ENCODE measurements at places on chromosomes 1 and 21.
A peak's percentile ranks its signal among the peaks of the same experiment; 100 is the strongest.

DNA sequence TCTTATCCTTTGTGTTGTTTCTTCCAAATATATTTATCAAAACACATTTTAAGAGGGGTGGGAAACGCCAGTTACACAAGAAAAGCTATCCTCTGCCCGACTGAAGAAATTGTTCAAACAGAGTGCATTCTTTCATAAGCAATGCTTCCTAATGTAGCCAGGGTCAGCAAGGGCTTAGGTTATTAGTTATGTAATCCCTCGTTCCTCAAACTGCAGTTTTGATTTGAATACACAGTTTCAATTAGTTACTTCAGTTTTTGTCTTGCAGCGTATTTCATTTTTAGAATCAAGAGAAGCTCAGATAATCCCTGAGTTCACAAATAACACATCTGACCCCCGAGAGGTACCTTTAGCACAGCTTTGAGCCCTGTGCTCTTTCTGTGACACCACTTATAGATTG lies 141.7 kb upstream of the NRIP1 start:
- no peak for DNase-seq

GRCh38 chr1:230288641-230289349 lies 137.3 kb downstream of the PGBD5 start:
- DNase-seq = no peak

DNA sequence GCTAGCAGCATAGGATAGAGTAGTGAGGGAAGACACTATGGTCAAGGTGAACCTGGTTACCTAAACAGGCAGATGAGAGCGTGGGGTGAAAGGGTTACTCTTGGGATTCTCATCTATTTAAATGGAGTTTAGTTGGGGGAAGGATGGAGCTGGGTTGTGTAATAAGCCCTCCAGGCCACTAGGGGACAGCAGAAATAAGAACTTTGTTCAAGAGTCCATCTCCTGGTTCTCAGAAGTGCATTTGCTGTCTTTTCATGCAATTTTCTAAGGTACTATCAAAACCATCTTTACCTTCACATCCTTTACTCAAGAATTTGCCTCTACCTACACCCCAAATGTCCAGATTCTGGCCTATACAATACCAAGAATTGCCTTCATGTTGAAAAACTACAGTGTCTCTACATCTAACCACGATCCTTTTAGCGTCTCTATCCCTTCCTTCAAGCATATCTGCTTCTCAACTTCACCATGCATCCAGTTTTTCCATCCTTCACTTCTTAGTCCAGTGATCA lies 28.0 kb downstream of the SLAMF1 start:
- no peak for DNase-seq

DNA sequence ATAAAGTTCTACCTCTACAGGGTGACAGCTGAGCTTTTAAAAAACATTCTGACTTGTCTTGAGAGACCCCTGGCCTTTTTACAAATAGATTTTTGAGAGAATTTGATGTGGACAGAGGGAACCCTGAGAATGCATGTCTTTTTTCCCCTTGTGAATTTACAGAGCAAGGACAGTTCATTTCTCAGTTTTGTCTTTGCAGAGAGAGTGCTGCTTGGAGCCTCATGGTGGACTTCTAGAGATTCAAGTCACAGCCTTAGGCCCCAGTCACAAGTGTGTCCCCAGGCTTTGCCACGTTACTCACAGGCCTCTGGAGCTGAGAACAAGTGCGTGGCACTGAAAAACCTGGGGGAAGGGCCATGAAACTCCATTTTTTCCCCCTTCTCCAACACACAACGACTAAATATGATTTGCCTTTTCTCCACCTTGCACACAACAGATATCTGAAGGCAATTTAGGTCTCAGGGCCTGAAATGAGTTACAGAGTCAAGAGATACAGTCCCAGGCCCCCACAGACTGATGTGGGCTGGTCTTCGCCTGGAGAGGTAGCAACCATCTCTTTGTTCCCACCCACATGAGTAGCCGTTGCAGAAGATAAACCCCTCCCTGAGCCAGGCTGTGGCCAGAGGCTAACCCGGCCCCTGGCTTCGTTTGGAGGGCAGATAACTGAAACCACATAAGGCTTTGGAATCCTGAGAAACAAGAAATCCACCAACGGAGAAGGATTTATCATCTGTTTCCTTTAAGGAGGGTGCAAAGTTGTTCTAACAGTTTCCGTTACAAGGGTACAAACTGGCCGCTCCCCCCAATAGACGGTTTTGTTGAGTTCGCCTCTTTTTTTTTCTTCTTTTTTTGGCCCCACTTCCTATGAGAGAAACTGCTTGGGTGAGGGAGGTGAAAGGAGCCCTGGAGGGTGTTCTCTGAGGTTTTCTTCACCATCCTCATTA lies 1.0 kb upstream of the PIGV start:
- peak; percentile 83 for DNase-seq

DNA sequence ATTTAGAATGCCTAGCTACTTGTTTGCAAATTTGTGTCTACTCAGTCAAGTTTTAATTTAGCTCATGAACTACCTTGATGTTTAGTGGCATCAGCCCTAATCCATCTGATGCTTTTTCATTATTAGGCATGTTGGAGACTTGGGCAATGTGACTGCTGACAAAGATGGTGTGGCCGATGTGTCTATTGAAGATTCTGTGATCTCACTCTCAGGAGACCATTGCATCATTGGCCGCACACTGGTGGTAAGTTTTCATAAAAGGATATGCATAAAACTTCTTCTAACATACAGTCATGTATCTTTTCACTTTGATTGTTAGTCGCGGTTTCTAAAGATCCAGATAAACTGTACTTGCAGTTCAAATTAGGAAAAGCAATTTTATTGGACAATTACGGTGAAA lies 7.6 kb downstream of the SOD1 start:
- DNase-seq = no peak

GRCh38 chr1:4032571-4032970 lies 132.5 kb upstream of the C1orf174 start:
- no peak for DNase-seq

- peak; percentile 46 for DNase-seq
Observed at GRCh38 chr1:161119092-161119903, 1.4 kb downstream of the NIT1 start.

- no peak for DNase-seq
Observed at GRCh38 chr1:236159704-236160539, 17.6 kb downstream of the GPR137B start.

DNA sequence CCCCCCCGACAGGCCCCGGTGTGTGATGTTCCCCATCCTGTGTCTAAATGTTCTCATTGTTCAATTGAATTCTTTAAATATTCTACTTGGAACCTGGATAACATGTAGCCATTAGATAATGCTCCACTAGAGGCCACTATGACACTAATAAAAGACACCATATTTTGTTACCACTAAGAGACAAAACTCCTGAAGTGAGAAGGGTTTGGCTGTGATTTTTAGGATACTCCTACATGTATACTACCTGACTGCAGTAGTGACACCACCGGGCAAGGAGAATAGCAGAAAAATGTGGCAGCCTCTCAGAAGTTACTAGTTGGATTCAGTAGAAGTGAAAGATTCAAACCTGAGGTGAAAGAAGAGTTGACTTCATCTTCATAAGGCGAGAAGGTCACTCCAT lies 36.0 kb downstream of the F5 start:
- DNase-seq = no peak

DNA sequence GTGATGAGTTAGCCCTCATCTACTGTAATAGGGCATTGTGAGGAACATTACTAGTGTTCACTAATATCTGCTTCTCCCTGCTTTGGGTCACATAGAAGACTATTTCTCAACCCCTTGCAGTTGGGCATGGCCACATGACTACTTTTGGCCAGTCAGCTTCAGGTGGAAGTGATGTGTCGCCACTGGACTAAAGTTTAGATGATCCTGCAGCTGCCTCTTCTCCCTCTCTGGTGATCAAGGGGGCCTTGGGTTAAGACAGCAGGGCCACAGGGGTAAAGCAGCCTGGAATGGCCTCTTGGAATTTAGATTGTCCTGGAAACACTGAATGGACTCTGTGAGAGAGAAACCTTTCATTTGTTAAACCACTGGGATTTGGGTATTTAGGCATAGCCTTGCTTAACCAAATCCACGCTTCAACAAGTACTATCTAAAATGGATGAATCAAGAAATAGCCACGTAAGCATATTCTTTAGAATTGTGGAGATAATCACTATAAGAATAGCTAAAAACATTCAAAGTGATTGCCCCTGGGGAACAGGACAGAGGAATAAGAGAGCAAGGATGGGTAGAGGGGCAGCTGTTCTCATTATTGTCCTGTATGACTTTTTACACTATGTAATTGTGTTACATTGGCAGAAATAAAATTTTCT lies 41.2 kb downstream of the OPRD1 start:
- DNase-seq = no peak

- DNase-seq = no peak
Observed at GRCh38 chr1:65469126-65469888, 48.8 kb downstream of the LEPR start.

- DNase-seq = no peak
Observed at GRCh38 chr1:67078291-67078690, 24.3 kb upstream of the SLC35D1 start.

DNA sequence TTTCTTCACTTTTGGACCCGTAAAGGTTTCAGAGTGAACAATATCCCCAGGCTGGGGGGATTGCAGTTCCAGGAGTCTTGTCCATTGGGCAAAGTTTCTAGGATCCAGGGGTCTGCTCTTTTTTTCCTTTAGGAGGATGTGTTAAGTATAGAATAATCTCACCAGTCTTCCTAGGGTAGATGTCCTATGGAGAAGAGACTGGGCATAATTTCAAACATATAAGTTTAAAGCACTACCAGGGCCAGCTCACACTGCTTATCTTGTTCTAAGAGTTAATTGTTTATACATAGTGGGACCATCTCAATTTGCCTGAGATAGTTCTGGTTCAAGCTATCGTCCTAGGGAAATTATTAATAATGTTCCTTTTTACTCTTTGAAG lies 1.2 kb downstream of the CHI3L2 start:
- no peak for DNase-seq

- no peak for DNase-seq
Observed at GRCh38 chr1:207282058-207282457, 39.4 kb upstream of the CD55 start.

DNA sequence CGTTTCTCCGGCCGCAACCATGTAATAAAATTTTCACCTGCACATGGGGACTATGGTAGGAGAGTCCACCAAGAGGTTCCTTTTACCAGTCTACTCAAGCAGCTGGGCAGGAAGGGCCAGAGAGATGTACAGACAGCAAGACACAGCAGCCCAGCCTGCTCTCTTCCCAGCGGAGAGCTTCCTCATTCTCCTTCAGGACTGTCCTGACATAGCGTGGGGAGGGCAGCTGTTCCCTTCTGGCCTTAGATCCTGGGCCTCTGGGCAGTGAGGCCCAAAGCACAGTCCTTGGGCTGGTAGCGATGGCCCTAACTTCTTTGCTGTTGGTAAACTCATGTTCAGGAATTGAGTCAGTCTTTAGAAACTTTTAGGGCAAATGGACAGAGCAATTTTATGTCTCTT lies 89.1 kb downstream of the BCAR3 start:
- no peak for DNase-seq

DNA sequence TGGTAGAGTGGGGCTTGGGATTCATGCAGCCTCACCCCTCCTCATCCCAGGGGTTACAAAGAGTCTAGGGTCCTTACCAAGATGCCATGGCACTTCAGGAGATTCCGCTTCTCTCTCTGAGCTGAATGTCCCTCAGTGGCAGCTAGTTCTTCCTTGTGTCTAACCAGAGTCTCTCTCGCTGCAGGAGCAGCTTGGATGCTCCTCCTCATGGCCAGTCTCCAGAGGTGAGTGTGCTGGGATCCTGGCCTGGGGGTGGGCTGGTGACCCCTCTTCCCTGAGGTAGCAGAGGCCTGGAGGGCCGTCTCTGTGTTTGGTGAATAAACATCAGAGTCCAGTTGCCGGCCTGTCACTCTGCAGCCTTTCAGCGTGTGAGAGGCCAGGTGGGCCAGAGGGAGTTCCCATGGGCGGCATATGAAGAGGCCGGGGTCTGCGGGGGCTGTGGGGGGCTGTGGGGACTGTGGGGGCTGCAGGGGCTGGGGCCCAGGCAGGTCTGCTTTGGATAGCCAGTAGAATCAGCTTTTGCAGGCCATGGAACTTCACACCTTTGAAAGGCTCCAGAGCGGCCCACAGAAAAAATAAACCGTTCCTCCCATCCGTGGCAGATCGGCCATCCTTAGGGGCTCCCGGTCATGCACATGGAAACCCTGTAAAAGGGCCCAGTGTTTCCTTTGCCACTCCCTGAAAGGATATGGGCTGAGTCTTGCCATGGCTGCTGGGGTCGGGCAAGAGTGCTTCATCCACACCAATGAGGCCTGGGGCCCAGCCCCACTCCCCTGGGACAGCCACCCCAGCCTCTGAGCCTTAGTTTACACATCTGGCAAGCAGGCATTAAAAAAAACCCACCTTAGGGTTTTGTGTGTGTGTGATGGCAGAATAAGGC lies 256.4 kb downstream of the FOXD2 start:
- DNase-seq = no peak

GRCh38 chr1:33022650-33023200 lies 14.0 kb downstream of the AK2 start:
- no peak for DNase-seq

GRCh38 chr1:104760017-104760416 lies 1010.3 kb downstream of the AMY1C start:
- DNase-seq = no peak

DNA sequence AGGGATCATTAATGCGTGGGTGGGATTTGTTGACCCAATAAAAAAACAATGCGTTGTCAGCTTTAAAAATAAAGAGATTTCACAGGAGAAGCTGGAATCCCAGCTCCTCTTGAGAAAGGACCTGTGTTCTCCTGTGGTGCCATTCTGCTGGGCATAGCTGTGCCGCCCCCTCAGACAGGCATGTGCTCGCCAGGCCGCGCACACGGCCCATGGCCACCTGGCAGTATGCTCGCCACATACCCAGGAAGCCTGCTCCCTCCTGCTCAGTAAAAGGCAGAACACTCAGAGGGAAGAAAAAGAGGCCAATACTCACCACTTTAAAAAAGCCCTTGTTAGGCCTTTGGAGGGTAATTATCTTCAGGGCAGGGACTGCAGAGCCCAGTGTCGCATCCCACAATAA lies 13.1 kb downstream of the THAP3 start:
- no peak for DNase-seq

DNA sequence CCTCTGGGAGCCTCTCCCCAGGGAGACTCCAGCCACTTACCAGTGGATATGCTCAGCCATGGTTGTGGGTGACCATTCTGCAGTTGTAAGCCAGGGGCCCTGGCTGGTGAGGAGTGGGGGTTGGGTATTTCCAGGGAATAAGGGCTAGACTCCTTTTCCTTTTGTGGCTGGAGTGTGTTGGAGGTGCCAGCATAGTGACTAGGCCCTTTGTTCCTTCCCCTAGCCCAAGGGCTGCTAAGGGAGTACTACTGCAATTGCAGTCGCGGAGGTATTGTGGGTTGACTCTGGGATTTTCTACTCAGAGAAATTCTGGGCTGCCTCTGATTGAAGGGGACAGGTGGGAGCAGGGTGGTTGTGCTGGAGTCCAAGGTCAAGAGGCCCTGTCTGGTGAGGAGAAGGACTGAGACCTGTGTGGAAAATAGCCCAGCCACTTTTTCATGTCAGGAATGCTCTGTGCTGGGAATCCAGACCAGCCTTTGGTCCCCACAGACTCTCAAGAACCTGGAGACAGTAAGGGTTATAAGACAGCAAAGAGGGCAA lies 43.1 kb downstream of the MROH9 start:
- DNase-seq = peak; percentile 20

- DNase-seq = no peak
Observed at GRCh38 chr1:72066431-72066830, 215.9 kb downstream of the NEGR1 start.
